ENCODE measurements at places on chromosomes 6 and 20. TPM values are rescaled to one million over a fixed set of nuclear protein-coding genes. Genes with fewer than 3 reads are reported as not detected.

DNA sequence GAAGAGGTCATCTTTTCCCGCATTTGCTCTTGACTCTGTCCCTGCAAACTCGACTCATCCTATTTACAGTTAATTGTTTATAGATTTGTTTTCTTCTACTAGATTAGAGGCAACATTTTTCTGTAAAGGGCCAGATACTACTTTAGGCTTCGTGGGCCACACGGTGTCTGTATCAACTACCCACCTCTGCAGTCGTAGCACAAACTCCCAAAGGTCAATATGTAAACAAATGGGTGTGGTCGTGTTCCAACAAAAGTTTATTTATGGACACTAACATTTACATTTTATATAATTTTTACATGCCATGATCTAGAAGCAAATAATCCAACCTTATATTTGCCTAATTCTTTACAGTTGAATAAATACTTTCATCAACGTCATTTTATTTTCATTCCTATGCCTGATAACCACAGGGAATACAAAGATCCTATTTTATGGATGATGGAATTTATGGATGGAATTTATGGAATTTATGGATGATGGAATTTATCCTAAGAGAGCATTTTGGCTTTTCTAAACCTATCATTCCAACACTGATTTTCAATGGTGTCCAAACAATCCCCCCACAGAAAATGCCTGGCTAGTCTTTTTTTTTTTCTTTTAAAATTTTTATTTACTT lies 232.8 kb downstream of the MYLK4 start:
- H3K4me1 ChIP-seq = no peaks in the 10 kb centered on the region
- H3K27me3 ChIP-seq = no peaks in the 10 kb centered on the region
- H3K27ac ChIP-seq = no peak overlapping the region
- no peak overlapping the region for H3K4me3 ChIP-seq
- DNase-seq = no peak

DNA sequence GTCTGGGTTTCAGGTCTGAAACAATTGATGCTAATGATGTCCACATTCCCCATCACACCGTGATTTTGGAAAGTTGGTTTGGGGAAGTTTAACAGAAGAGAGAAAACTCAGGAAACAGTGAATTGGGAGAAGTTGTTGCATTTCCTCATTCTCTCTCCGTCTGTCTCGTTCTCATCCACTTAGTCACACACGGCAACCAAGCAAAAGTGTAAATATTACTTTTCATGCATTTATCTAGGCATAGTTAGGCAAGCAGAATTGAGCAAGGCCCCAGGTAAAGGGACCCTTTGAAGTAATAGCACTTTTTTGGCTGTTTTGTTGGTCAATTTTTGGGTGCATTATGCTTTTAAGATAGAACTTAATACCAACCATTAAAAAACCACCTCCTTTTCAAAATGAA lies 137.0 kb upstream of the SULF2 start:
- H3K27me3 ChIP-seq = peaks cover 63% of the 10 kb centered on the region
- H3K4me3 ChIP-seq = no peak overlapping the region
- no peak for DNase-seq
- H3K4me1 ChIP-seq = no peaks in the 10 kb centered on the region
- no peaks in the 10 kb centered on the region for H3K36me3 ChIP-seq

- H3K36me3 ChIP-seq = no peaks in the 10 kb centered on the region
- H3K4me3 ChIP-seq = no peak overlapping the region
- no peaks in the 10 kb centered on the region for H3K4me1 ChIP-seq
These were observed 136.3 kb downstream of the CFAP61 start for GRCh38 chr20:20188647-20189046.

Gene POU5F1
- total RNA-seq = 0.69 TPM

GRCh38 chr20:15945289-15945688 lies 628.0 kb downstream of the KIF16B start:
- H3K27ac ChIP-seq = no peak overlapping the region
- no peaks in the 10 kb centered on the region for H3K4me1 ChIP-seq
- DNase-seq = no peak

GRCh38 chr6:90984066-90984465 lies 397.2 kb upstream of the MAP3K7 start:
- H3K27me3 ChIP-seq = no peaks in the 10 kb centered on the region
- H3K4me1 ChIP-seq = no peaks in the 10 kb centered on the region
- no peaks in the 10 kb centered on the region for H3K36me3 ChIP-seq
- no peak overlapping the region for H3K4me3 ChIP-seq

- H3K36me3 ChIP-seq = no peaks in the 10 kb centered on the region
- no peaks in the 10 kb centered on the region for H3K4me1 ChIP-seq
- H3K27me3 ChIP-seq = peaks cover 14% of the 10 kb centered on the region
- DNase-seq = no peak
- H3K27ac ChIP-seq = no peak overlapping the region
These were observed 80.7 kb downstream of the THBS2 start for GRCh38 chr6:169172946-169173345.

- no peaks in the 10 kb centered on the region for H3K36me3 ChIP-seq
- H3K4me1 ChIP-seq = peaks cover 64% of the 10 kb centered on the region
- H3K4me3 ChIP-seq = no peak overlapping the region
- DNase-seq = no peak
- no peak overlapping the region for H3K27ac ChIP-seq
These were observed 20.3 kb downstream of the TBPL1 start for GRCh38 chr6:133973109-133973971.

- DNase-seq = no peak
- H3K27ac ChIP-seq = peak overlapping the region; percentile 52
- H3K27me3 ChIP-seq = peaks cover 98% of the 10 kb centered on the region
- H3K4me3 ChIP-seq = peak overlapping the region; percentile 71
- peaks cover 12% of the 10 kb centered on the region for H3K4me1 ChIP-seq
These were observed 636 bp downstream of the ELOVL2 start for GRCh38 chr6:11043378-11043960.

DNA sequence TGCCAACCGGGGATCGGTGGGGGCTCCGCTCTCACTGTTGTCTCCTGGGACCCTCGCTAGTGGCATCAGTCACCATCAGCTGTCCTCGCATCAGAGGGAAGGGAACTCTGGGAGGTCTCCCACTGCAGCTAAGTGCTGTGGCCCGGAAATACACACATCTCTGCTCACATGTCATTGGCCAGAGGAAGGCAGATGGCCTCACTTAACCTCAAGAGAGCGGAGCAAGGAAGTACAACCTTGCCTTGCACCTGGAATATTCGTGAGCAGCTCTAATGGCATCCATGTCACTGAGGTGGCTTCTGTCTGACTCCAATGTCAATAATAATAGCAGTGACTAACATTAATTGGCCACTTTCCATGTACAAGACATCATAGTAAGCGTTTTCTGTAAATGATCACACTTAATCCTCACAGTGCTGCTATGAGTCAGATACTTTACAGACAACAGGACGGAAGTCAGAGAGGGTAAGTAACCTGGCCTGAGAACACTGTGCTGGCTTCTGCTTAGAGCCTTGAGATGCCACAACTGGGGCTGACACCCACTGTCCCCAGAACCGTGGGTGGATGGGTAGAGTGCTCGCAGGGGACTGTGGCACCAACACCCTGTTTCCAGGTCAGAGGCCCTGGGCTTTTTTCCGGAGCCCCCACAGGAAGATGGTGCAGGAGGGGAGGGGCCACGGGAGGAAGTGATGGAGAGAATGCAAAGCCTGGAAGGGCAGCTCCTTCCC lies 6.0 kb downstream of the LHFPL5 start:
- H3K27me3 ChIP-seq = peaks cover 54% of the 10 kb centered on the region
- H3K4me1 ChIP-seq = no peaks in the 10 kb centered on the region
- no peak for DNase-seq
- H3K27ac ChIP-seq = no peak overlapping the region
- no peak overlapping the region for H3K4me3 ChIP-seq

- H3K4me1 ChIP-seq = peaks cover 7% of the 10 kb centered on the region
- peaks cover 8% of the 10 kb centered on the region for H3K36me3 ChIP-seq
- H3K4me3 ChIP-seq = peak overlapping the region; percentile 30
These were observed 167.9 kb downstream of the ZDHHC14 start for GRCh38 chr6:157548635-157549467.

Gene BEND6
- 0.38 TPM for total RNA-seq

Gene NR2E1
- total RNA-seq = not detected

Gene SLC22A23
- total RNA-seq = 7.0 TPM

Gene SALL4
- 0.25 TPM for total RNA-seq

Gene CSNK2A1
- 122 TPM for total RNA-seq

- H3K36me3 ChIP-seq = no peaks in the 10 kb centered on the region
- no peak overlapping the region for H3K4me3 ChIP-seq
- no peaks in the 10 kb centered on the region for H3K27me3 ChIP-seq
- no peak for DNase-seq
These were observed 656.1 kb downstream of the EPHA7 start for GRCh38 chr6:92763274-92763584.

GRCh38 chr20:48787861-48788375 lies 39.9 kb downstream of the PREX1 start:
- no peak overlapping the region for H3K27ac ChIP-seq
- no peaks in the 10 kb centered on the region for H3K27me3 ChIP-seq
- DNase-seq = no peak
- no peaks in the 10 kb centered on the region for H3K36me3 ChIP-seq

GRCh38 chr6:1131285-1132079 lies 180.4 kb upstream of the FOXQ1 start:
- no peaks in the 10 kb centered on the region for H3K36me3 ChIP-seq
- no peak overlapping the region for H3K4me3 ChIP-seq
- H3K27me3 ChIP-seq = no peaks in the 10 kb centered on the region

DNA sequence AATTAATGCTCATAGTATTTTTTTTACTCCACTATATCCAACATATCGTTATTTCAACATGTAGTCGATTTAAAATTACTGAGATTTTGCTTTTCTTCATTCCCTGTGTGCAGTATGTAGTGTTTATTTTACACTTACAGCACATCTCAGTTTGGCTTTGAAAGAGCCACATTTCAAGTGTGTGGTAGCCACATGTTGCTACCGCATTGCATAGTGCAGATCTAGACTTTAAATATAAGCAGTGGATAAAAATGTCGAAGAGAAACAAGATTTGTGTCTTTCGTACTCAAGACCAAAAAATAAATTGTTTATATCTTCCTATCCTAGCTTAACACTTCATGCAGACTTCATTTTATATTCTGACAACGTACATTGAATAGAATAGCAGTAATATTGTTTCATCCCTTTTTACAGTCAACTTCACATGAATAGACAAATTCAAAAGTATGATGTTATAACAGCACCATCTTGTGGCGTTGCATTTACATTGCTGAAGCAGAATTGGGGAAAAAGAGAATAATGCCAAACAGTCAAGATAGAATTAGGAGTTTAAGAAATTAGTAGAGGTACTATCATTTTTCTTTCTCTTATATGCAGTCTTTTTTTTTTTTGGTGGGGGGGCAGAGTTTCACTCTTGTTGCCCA lies 29.9 kb downstream of the FBXO5 start:
- peaks cover 6% of the 10 kb centered on the region for H3K4me1 ChIP-seq
- no peak overlapping the region for H3K27ac ChIP-seq
- H3K4me3 ChIP-seq = no peak overlapping the region
- no peak for DNase-seq

- DNase-seq = no peak
- no peaks in the 10 kb centered on the region for H3K36me3 ChIP-seq
- peaks cover 13% of the 10 kb centered on the region for H3K27me3 ChIP-seq
These were observed 3.6 kb upstream of the PLCB1 start for GRCh38 chr20:8128291-8129060.

GRCh38 chr20:20548527-20549266 lies 163.7 kb downstream of the RALGAPA2 start:
- no peak for DNase-seq
- no peaks in the 10 kb centered on the region for H3K27me3 ChIP-seq
- H3K27ac ChIP-seq = no peak overlapping the region
- H3K4me1 ChIP-seq = no peaks in the 10 kb centered on the region
- peaks cover 28% of the 10 kb centered on the region for H3K36me3 ChIP-seq

DNA sequence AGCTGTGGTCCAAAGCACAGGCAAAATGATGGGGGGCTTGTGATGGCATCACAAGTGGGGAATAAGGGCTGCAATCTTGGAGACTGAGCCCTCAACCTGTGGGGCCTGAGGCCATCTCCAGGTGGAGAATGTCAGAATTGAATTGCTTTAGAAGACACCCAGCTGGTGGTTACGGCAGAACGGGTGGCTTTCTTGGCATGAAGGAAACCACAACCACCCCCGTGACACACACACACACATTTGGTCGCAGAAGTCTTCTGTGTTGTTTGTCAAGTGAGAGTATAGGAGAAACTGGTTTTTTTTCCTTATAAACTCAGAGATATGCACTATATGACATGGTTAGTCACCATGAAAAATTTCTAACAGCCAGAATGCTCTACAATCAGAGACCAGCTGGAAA lies 139.5 kb upstream of the CDH4 start:
- peaks cover 3% of the 10 kb centered on the region for H3K27me3 ChIP-seq
- no peak overlapping the region for H3K4me3 ChIP-seq
- H3K4me1 ChIP-seq = peaks cover 8% of the 10 kb centered on the region

GRCh38 chr20:17380801-17381200 lies 150.4 kb downstream of the BFSP1 start:
- H3K4me3 ChIP-seq = no peak overlapping the region
- peaks cover 4% of the 10 kb centered on the region for H3K27me3 ChIP-seq
- no peaks in the 10 kb centered on the region for H3K36me3 ChIP-seq
- DNase-seq = no peak
- H3K4me1 ChIP-seq = no peaks in the 10 kb centered on the region
- no peak overlapping the region for H3K27ac ChIP-seq

- no peaks in the 10 kb centered on the region for H3K27me3 ChIP-seq
- H3K27ac ChIP-seq = no peak overlapping the region
- no peak for DNase-seq
- no peaks in the 10 kb centered on the region for H3K36me3 ChIP-seq
- no peak overlapping the region for H3K4me3 ChIP-seq
These were observed 460.4 kb upstream of the PLCB4 start for GRCh38 chr20:8608470-8608869.

DNA sequence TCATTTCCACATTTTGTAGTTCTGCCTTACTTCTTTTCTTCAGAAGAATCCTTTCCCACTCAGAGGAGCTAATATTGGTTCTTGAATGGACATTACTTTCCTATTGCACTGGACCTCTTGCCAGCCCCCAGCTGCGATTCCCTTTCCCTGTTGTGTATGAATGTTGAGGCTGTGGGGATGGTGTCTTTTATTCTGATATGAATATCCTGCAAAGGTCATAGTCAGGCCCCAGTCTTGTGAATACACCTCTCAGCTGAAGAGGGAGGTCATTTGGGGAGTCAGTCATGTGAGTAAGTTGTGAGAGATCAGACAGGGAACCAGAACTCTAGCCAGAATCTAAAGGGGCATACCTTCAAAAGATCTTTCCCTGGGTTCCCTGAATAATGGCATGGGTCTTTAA lies 32.6 kb upstream of the OSTM1 start:
- peaks cover 38% of the 10 kb centered on the region for H3K27me3 ChIP-seq
- H3K4me1 ChIP-seq = no peaks in the 10 kb centered on the region
- DNase-seq = no peak
- H3K27ac ChIP-seq = no peak overlapping the region
